ENCODE measurements at places on chromosomes 13 and 19.
A peak's percentile ranks its signal among the peaks of the same experiment; 100 is the strongest.

GRCh38 chr19:57068921-57069697 is 50.7 kb upstream of the USP29 start:
- peak; percentile 36 for DNase-seq

- DNase-seq = no peak
Measured at GRCh38 chr13:51839711-51840540, 5.1 kb downstream of the TMEM272 start.

- DNase-seq = no peak
Measured at GRCh38 chr13:98343461-98343860, 166.4 kb upstream of the RNF113B start.

DNA sequence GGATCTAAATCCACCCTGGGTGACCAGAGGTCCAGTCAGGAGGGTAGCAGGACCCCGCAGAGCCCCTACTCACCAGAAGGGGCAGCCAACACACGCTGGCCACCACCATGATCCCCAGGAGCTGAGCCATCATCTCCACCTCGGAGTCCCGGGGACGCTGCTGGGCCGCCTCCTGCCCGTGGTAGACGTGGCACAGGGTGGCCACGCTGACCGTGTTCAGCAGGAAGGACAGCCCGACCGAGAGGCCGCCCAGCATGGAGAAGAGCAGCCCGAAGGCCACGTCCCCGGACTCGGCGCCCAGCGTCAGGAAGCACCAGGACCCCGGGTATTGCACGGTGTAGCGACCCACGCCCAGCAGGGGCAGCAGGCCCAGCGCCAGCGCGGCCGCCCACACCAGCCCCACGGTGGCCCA is 6.9 kb downstream of the TBXA2R start:
- DNase-seq = no peak

- DNase-seq = no peak
Measured at GRCh38 chr13:76715621-76716020, 170.6 kb downstream of the KCTD12 start.

GRCh38 chr13:73063166-73063565 is 4.4 kb downstream of the KLF5 start:
- DNase-seq = no peak
